ENCODE measurements at places on chromosomes 7 and 10. TPM values are rescaled to one million over a fixed set of nuclear protein-coding genes. Genes with fewer than 3 reads are reported as not detected.

The CTTNBP2 gene
- not detected for polyA plus RNA-seq

The KAZALD1 gene
- not detected for polyA plus RNA-seq

GRCh38 chr7:16411391-16411790, 9.9 kb downstream of the CRPPA start:
- DNase-seq, result no peak

DNA sequence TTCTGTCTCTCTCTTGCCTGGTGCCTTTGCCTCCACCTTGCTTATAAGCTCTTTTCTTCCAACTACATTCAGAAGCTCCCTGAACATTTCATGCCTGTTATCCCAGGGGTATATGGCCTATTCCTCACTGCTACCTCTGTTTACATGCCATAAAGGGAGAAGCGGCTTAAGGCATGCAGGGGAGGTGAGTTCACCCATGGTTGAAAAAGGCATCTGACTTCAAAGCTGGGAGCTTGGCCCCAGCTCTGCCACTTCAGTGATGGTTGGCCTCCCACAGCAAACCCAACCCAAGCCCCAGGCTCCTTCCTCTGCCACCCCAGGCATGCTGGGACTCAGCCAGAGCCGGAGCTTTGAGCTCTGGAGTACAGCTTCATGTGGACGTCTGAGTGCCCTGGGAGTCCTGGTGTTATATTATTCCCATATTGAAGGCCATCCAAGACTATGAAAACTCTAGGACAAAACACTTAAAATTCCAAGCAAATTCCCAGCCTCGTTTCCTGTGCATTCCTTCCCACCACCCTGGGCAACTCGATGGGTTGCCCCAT, 468.6 kb upstream of the ZMIZ1 start:
- no peak for DNase-seq

The SPDYE6 gene
- 0.89 TPM for polyA plus RNA-seq

DNA sequence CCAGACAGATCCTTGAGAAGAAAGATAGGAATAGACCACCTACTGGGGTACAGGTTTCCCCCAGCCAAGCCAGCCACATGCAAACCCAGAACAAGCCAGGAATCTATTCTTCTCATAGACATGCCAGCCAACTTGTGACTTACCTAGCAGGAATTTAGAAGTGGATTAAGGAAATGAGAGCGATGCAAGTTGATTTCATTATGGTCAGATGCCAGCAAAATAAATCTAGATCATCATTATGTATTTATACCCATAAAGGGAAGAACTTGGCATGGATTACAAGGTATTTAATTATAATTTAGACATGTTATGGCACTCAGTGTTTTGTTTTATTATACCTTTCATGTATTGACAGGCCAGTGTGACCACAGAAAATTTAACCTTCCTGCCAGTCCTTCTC, 32.8 kb downstream of the SLC35G1 start:
- no peak for DNase-seq

DNA sequence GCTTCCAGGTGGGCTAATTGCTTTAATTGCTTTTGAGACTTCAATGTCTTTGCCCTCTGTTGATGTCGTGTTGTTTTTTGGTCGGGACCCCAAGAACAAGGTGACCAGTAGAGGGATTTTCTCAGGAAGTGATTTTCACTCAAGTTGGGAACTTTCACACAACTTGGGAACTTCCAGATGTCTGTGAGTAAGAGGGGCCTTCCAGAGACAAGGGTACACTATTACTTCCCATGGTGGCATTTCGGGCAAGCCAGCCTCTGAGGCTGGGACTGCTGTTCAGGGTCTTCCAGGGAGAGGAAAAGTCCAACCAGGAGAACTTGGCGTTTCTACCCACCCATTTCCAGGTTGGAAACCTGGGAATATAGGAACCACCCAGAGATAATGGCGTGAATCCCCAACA, 170.0 kb upstream of the CDCA7L start:
- DNase-seq, result no peak

- DNase-seq, result no peak
Observed at GRCh38 chr7:30212701-30213111, 71.7 kb upstream of the ZNRF2 start.

DNA sequence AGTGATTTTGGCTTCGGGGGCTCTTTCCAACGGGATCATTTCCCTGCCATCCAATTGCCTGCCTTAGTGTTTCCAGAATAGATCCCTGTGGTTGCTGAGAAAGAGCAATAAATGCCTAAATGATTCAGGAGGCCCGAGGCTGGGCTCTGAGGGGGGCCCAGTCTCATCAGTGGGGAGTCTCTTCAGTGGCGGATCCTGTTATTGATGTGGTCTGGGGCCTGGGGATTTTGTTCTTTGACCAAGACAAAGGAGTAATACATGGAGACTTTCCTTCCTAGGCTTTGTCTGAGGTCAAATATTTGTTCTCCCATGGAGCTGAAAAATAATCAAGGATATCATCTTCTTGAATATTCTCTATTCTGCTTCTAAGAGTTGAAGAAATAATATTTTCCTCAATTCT, 40.8 kb downstream of the TAS2R41 start:
- DNase-seq, result no peak

DNA sequence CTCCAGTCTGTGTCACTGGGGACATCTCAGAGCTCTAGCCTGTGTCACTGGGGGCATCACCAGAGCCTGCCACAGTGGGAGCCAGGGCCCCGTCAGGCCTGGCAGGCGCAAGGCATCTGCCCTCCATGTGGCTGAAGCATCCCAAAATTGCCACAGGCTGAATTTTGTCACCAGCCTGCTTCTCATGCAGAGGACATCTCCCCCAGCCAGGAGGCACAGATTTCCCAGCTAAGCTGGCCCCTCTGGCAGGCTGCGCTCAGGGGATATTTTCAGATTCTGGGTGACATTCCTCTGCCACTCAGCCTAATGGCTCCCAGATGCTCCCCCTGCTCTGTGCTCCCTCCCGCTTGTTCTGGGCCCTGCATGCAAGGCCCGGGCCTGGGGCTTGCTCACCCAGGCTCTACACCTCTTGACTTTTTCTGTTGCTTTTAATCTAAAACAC, 64.6 kb downstream of the COL13A1 start:
- DNase-seq, result no peak

DNA sequence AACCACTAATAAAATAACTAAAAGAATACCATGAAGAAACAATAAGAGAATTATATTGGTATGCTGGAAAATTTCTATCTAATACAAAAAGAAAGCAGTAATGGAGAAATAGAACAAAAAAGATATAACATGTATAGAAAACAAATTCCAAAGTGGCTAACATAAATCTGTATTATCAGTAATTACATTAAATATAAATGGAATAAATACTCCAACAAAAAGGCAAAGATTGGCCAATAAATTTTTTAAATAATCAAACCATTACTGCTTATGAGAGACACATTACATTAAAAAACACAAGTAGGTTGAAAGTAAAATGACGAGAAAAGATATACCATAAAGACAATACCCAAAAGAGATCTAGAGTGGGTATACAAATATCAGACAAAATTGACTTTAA, 90.0 kb downstream of the ARHGAP22 start:
- no peak for DNase-seq

GRCh38 chr7:6530626-6531491, 20.4 kb downstream of the GRID2IP start:
- peak; percentile 65 for DNase-seq

GRCh38 chr7:99409806-99410205, 1.0 kb downstream of the BUD31 start:
- no peak for DNase-seq

The OR2A42 gene
- not detected for polyA plus RNA-seq

GRCh38 chr7:11175371-11175770, 201.7 kb downstream of the PHF14 start:
- DNase-seq, result no peak

DNA sequence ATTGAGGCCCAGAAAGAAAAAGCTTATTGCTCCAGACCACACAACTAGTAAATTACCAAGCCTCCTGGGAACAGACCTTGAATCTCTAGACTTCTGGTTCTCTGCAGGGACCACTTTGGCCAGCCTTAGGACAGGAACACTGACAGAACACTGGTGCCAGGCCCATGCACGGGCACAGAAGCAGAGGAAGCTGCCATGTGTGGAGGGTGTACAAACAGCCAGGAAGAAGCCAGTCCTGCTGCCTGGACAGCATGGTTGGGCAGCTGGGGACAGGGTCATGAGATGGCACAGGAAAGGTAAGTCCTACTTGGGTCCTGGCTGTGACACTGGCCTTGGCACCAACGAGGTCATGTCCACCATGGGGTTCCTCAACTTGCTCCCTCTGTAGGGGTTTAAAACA, 19.2 kb downstream of the MMRN2 start:
- DNase-seq, result no peak

DNA sequence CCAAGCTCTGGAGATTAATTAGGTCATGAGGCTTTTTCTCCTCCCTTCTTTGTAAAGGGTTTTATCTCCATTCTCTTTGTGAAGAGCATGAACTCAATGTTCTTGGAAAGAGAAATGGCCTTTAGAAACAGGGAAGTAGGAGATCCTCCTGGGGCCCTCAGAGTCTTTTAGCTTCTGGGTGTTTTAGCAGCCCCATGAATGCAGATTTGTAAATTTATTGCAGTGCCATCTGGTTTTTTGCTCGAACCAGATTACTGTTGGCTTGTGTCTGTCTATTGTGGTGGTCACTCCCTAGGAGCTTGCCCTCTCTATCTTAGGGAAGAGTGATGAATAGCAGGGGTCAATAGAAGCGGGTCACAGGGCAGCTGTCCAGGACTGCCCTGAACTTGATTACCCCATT, 110.6 kb downstream of the BTRC start:
- no peak for DNase-seq

The TUBAL3 gene
- not detected for polyA plus RNA-seq

The JAKMIP3 gene
- not detected for polyA plus RNA-seq

DNA sequence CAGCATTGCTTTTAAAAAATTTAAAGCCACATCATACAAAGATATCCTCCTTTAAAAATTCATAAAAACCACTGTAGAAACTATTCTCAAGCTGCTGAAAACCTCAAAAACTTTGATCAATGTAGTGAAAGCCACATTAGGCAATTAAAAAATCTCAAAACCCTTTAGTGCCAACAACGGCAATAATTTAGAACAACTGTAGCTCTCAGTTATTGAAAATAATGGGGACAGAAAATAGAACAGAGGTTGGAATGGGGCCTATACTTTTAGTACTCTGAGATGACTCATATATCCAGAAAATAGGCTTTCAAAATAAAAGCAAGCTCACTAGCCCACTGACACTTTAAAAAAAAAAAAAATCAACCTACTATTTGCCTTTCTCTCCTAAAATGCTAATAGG, 87.5 kb downstream of the GSAP start:
- DNase-seq, result no peak

- DNase-seq, result no peak
Observed at GRCh38 chr10:104104418-104104817, 17.6 kb upstream of the SFR1 start.

The FAM237B gene
- polyA plus RNA-seq, result not detected

GRCh38 chr7:127415060-127415742, 22.7 kb upstream of the ZNF800 start:
- DNase-seq, result no peak

The TYW1B gene
- 1.5 TPM for polyA plus RNA-seq

DNA sequence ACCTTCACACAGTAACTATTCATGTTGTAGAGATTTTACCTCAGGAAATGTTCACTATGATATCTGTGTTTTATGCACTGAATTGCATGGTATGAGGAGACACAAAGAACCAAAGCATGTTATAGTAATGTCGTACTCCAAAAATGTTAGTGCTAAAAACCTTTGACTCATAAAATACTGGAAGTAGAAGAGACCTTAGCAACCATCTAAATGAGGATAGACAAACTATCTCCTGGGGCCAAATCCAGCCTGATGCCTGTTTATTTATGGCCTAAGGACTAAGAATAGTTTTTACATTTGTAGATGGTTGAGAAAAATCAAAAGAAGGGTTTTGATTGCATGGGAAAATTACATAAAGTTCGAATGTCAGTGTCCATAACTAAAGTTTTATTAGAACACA, 535.1 kb downstream of the INHBA start:
- no peak for DNase-seq

The SLC39A12 gene
- not detected for polyA plus RNA-seq
